A549 (cell line): ENCODE measurements at places on chromosomes 1 and 21.

GRCh38 chr1:21734526-21734925 is 48.4 kb downstream of the USP48 start:
- no peak for DNase-seq

DNA sequence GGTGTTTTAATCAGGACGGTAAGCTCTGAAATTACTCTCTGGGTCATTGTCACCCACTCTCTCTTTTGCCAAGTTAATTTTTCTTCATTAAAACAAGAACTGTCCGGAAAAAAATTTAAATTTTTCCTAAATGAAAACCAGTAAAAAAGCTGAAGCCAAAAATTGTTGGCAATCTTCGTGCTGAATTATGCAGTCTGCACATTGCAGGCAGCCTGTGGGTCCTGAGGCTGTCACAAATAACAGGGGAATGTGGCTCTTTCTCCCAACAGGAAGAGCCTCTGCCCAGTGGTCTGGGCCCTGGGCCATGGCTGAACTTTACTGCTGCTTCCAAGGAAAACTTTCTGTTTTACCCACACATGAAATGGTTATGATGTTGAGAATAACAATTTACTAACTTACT is 153.9 kb upstream of the SPAG17 start:
- DNase-seq: no peak

GRCh38 chr1:184035719-184036516 is 1.6 kb downstream of the COLGALT2 start:
- DNase-seq: no peak

DNA sequence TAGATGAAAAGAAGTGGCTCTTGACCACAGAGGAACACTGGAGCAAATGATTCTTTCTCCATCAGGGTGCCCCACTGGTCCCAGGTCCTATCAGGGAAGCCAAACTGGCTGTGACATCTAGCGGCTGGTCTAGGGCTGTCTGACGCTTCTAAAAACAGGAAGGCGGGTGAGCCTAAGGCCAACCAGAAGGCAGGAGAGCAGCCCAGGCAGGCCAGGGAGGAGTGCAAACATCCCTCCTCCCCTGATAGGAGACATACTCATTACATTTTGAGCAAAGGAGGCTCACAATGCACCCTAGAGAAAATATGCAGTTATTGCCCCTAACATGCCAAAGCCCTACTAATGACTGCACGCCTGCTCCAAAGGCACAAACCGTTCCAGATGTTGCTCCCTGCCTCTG is 10.4 kb upstream of the FOXE3 start:
- no peak for DNase-seq

DNA sequence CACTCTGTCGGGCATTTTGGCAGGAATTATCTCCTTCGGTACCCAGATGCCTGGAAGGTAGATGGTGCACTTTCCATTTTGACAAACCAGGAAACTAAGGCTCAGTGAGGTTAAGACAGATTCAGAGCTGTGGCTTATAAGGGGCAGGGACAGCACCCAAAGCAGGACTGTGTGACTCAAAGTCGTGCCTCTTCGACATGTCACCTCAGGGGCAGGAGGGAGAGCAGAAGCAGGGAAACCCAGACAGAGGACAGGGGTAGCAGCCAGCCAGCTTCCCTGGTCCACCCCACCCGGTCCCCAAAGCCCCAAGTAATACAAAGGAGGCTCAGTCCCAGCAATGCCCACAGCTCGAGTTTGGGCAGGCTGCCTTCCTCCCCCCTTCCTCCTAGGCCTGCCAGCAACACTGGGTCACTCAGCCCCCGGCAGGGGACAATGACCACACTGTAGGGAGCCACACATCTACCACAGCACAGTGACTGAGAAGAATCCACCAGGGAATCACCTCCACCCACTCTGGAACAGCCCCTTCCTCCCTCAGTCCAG is 2.5 kb downstream of the RHOC start:
- no peak for DNase-seq

DNA sequence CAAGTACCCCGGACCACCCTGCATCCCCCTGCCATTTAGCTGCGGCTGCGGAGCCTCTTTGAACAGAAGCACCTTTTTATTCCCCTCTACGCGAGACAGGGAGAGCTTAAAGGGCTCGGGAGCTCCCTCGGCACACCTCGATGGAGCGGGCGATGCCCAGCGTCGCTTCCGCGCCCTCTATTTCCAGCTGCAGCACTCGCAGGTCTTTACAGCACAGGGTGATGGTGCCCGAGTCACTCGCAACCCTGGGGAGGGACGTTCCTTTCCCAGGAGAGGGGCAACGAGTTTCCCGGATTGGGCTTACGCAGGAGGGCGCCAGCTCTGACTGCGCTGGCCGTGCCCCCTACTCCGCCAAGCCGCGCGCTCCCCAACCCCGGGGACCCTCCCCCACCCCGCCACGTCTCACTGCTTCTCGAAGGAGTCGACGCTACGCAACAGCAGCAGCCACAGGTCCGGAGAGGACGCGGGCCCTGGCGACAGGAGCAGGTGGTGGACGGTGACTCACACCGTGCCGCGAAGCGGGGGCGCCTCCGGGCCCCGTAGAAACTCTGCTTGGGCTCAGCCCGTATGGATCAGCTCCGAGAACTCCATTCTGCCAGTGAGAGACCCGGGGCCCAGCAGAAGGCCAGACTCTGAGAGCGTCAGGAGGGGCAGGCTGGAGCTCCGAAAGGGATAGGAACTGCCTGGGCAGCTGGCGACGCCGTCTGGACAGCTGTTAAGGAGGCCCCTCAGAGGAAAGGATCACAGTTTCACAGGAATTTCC is 5.8 kb upstream of the FAM167B start:
- DNase-seq: peak; percentile 54

DNA sequence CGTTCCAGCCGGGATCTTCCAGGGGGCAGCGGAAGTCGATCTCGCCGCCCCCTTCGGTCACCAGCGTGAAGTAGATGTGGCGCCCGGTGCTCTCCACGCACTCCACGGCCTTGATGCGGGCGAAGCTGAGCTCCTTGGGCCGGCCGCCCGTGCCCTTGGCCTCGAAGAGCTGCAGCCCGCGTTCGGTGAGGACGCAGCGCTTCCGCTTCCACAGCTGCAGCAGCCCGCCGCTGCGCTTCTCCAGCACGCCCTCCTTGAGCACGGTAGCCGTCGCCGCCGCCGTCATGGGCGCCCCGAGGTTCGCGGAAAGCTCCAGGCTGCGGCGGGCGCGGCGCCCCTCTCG is 516 bp downstream of the PHLDA3 start:
- DNase-seq: no peak

DNA sequence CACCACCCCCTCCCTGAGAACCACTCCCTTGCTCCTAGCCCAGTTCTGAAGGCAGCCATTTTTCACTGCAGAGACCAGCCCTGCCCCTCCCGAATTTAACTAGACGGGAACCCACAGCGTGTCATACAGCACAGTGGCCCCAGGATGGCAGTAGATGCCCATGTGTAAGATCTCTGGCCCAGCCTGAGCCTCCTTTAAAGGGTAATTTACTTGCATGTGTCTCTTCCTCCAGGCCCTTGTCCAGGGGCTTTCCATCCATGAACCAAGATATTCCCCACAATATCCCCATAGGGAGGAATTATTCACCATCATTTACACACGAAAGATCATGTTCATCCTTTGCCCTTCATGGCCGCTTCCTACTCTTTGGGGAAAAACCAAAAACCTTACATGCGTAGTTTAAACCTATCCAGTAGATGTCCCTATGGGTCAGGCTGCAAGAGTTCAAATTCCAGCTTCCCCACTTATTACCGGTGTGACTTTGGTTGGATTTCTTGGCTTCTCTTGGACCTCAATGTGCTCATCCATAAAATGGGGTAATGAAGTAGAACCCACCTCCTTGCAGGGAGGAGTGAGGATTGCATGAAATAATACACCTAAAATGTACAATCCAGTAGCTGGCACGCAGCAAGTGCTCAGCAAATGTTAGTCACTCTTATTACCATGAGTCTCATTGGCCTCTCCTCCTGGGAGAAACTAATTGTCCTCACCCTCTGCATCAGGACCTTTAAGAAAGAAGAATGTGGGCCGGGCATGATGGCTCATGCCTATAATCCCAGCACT is 4.0 kb upstream of the LACTBL1 start:
- DNase-seq: peak; percentile 85

GRCh38 chr1:171210355-171210754 is 25.3 kb downstream of the FMO2 start:
- DNase-seq: peak; percentile 21

GRCh38 chr1:159917533-159918351 is 7.6 kb downstream of the TAGLN2 start:
- DNase-seq: no peak

DNA sequence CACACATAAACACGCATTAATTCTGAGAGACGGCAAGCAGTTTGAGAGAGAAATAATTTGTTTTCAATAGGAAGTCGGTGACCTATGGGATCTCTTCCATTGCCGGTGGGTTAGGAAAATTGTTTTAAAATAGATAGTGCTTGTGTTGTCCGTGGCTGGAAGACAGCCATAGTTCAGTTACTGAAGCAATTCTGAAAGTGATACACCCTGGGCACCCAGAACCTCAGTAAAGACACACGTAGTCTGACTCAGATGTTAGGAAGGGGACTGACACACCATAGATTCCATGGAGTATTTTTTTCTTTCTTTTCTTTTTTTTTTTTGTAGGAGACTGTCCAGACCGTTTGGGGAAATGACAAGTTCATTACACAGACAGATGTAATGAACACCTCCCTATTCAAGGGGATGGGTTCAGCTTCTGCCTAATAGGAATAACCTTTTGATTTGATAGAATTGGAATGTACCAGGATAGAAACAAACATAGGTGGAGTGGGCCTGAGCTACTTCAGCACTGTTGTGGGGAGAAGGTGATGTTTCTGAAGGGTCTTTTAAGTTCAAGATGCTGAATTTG is 1.6 kb downstream of the C1orf21 start:
- peak; percentile 19 for DNase-seq

DNA sequence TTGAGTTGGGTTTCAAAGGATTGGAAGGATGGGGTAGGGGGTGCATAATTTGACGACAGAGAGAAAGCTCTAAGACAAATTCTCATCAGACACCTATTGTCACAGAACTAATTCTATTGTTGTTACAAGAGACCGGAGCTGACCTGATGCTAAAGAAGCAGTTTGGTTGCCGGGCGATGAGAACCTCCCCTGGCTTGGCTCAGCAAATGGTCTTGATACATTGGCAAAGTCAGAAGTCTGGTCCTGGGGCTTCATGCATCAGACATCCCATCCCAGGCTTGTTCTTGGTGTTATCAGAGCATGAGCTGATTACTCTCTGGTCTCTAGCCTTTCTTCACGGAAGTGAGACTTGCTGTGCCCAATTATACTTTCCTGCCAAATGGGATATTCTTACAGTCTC is 15.4 kb downstream of the TRIM67 start:
- DNase-seq: no peak

DNA sequence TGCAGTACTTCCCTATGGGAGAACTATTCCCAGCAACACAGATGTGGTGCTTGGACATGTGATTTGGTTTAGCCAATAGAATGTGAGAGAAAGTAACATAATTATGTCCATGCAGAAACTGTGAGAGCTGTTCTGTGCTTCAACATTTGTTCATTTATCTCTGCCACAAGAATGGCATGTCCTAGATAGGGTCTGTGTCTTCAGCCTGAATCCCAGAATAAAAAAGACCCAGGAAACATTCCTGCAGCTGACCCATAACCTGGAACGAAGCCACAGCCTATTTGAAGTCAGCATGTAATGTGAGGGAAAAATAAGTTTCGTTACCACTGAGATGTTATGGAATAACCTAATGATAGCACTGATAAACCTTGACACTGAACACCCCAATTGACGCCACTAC is 552.0 kb upstream of the USP24 start:
- DNase-seq: no peak

DNA sequence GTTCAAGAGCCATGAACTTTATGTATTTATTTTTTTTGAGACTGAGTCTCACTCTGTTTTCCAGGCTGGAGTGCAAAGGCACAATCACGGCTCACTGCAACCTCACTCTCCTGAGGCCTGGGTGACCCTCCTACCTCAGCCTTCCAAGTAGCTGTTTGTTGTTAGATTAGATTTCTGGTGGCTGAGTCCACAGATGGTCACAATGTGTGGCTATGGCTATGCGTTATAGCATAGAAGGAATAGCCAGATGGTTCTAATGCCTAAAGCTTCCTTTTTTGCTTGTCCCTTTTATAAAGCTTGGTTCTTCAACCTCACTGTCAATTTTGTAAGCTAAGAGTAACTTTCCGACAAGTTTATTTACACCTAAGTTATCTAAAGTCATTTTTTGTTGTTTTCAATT is 62.3 kb upstream of the FMN2 start:
- DNase-seq: no peak

DNA sequence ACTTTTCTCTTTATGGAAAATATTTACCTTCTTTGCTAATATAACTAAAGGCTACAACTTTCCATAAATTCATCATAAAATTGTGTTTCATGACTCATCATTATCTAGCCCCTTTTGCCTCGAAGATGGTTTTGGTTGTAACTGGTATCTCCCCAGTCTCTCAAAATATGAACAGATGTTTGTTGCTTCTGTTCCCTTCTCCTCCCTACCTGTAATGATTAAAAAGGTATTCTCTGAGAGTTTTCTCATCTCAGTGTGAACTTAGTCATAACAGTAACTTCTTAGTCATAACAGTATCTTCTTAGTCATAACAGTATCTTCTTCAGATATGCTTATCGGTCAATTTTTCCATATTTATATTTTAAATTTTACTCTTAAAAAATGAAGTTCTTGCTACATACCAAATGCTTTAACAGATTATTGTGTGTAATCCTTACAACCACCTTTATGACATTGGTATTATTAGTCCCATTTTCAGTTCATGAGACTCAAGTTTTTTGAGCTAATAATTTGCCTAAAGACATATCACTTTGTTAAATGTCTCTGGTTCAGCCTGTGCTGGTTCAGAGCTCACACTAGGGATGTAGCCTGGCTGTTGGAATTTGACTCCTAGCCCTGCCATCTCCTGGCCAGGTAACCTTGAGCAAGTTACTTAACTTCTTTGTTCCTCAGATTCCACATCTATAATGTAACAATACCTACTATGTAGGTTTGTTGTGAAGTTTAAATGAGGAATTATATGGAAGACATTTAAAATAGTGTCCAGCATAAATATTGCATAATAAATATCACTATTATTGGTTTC is 32.6 kb downstream of the ATP1B1 start:
- no peak for DNase-seq

- no peak for DNase-seq
Observed at GRCh38 chr1:29746076-29746665, 509.8 kb downstream of the PTPRU start.

GRCh38 chr1:34930702-34931071 is 1.2 kb upstream of the DLGAP3 start:
- no peak for DNase-seq

DNA sequence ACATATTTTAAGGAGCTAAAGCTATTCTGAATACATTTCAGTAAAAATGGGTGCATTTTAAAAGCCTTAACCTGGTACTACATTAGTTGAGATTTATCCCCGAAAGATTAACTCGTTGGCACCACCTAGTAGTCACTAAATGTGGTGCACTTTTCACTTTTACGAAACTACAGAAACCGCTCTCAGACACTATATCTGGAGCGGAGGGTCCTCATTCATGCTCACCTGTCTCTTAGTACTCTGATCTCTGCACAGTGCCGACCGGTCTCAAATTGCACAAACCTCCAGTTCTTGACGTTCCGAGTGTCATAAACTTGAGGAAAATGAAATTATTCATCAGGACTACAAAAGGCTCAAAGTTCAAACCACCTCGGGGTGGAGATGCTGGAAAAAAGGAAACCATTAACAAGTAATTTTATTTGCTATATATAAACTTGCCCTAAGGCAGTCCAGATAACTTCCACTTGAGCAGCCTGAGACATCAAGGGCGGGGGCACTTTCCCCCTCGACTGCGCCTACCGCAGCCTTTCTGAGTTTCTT is 722 bp downstream of the LZIC start:
- peak; percentile 44 for DNase-seq
